Right ventricle myocardium inferior (tissue), 1 donor: ENCODE measurements at places on chromosomes 5 and 9. TPM values are rescaled to one million over a fixed set of nuclear protein-coding genes. Genes with fewer than 3 reads are reported as not detected.

The KCNV2 gene
- not detected for total RNA-seq

The SHROOM1 gene
- total RNA-seq = 5.0 TPM

The CENPP gene
- 3.3 TPM for total RNA-seq

The BSPRY gene
- total RNA-seq = 0.35 TPM

DNA sequence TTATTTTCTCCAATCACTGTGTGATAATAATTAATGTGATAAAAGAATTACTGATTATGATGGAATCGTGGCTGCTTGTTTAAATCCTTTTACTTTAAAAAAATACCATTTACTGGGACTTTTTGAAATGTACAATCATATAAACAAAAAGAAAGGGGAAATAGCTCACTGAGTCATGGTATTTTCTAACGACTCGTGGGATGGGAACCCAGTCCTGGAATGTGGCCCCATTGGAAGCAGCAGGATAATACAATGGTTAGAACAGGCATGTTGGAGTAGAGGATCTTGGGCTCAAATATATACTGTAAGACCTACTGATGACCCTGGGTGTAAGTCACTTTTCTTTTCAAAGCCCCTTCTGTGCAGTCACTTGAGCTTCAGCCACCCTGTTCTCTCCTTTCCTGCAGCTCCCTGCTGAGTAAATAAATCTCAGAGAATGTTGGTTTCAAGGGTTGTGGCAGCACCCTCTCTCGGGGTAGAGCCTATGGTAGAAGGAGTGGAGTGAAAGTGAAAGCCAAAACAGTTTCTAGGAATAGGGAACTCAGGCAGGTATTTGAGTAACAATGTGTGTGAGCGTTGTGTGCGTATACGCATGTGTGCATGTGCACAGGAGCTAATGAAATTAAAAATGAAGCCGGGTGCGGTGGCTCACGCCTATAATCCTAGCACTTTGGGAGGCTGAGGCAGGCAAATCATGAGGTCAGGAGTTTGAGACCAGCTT is 40.8 kb upstream of the LARP1 start:
- DNase-seq = no peak

DNA sequence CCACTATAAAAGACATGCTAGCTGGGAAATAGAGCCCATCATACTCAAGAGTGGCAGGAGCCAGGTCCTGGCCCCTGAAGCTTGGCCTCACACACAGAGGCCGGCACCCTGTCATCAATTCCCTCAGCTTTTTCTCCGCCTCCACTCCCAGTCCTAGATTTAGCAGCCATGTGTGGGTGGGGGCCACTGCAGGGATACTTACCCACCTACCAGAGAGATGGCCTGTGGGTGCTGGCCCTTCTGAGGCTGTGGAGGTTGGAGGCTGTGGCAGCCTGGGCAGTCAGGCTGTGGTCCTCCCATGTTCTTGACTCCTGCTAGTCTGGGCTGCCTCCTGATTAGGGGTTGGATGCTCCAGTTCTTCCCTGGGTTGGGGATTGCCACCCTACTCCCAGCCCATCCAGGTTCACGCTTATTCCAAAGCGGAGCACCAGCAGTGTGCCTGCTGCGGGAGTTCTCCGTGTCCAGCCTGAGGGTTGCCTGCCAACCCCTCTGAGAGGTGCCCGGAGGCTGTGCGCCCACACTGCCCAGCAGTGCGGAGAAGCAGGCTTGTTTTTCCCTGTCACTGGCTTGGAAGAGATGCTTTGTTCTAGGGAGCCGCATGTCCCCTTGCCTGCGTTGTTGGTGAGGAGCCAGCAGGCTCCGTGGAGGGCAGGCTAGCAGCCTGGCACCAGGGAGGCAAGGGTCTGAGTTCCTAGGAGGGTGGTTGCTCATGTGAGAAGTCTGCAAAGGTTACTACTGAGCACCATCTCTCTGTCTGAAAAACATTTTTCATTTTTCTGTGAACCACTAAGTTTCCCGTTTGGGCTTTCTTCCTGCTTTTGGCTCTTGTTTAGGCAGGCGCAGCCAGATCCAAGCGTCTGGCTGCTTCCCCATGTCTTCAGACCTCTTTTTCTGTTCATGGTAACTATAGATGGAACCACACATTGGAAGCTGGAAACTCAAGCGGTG is 7.5 kb downstream of the SLC22A5 start:
- DNase-seq = no peak

DNA sequence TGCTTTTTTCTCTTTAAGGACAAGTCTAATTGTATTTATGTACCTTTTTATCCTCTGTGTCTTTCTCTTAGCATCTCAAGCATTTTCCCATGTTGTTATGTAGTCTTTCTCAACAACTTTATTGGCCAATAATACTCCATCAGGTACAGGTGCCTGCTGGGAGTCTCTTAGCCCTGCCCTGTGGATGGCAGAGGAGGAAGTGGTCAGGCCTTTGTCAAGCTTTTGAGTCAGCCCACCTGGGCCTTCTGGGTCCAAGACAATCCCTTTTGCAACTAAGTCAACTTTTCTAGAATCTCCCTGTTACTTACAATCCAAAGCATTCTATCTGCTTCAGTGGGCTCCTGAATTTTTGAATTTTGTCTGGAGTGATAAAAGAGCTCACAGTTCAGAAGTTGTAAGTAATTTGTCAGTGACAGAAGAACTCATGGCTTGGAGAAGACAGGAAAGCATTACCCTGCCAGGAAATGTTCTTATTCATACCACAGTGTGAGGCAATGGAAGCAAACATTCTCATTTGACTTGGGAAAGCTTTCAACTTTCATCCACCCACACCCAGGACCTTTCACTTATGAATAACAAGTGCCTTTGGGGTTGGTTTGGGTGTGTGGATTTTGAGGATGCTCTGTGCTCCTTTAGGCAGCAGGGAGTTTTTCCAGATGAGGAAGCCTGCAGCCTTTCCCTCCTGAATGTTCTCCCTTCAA is 200.0 kb upstream of the S1PR3 start:
- peak; percentile 32 for DNase-seq

DNA sequence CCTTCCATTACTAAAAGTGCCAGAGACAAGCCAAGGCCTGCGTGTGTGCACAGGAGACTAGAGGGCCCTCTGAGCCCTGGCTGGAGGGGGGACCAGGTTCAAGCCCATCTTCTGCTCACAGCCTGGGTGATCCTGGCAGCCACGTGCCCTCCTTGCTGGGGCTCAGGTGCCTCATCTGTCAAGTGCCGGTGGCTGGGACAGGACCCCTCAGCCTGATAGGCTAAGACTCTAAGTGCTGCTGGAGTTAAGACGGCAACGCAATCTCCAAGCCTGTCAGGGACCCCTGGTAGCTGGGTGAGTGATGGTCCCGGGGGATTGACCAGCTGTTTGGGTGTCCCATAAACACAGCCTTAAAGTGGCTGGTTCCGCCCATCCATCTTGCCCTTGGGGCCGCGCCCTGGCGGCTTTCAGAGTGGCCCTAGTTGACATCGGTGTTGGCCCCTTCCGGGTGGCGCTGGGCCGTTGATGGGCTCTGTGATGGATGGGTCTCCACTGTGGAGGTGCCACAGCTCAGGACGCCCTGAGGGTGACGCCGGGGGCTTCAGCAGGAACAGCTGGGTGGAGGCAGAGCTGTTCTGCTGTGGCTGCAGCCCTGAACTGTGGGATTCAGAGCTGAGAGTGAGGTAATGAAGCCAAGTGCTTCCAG is 136.2 kb downstream of the BARX1 start:
- DNase-seq = no peak

DNA sequence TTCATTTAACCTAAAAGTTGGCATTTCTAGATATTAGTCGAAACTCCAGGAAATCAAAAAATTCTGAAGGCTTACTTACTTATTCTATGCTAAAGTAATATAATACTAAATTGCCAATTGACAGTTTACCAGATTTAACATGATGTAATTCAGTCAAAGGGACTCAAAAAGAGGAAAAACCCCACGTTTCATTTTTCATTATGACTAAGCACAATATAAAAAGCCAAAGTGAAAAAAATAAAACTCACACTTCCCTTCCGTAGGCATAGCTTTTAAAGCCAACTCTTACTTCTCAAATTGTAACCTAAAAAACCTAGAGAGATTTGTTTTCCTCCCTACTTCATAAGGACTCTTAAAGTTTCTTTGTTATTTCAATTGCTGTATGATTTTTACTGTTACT is 146.6 kb downstream of the RAPGEF6 start:
- DNase-seq = no peak

- no peak for DNase-seq
Observed at GRCh38 chr5:116772806-116773205, 198.2 kb upstream of the SEMA6A start.

- DNase-seq = no peak
Observed at GRCh38 chr5:2170761-2171160, 288.0 kb upstream of the IRX4 start.

- no peak for DNase-seq
Observed at GRCh38 chr9:31799953-31800609, 584.4 kb upstream of the ACO1 start.

- no peak for DNase-seq
Observed at GRCh38 chr5:57219386-57219785, 45.5 kb downstream of the GPBP1 start.

GRCh38 chr9:37827483-37828165 is 27.0 kb downstream of the DCAF10 start:
- no peak for DNase-seq

- DNase-seq = no peak
Observed at GRCh38 chr5:40502736-40503135, 177.0 kb upstream of the PTGER4 start.

DNA sequence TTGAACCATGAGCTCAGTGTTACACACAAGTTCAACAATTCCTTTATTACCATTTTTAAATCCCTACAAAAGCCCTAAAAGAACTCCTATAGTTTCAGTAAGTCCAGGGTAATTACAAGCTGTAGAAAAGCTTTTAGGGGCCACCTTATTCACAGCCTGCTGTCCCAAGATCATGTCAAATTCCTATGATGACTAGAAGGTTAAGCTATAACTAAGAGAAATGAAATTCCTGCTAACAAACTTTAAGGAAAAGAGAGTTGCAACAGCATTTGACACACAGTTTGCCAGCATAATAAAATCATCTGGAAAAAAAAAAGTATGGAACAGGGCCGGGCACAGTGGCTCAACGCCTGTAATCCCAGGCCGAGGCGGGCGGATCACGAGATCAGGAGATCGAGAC is 31.5 kb downstream of the TMEM245 start:
- DNase-seq = no peak

GRCh38 chr5:147359101-147359500 is 124.3 kb downstream of the STK32A start:
- no peak for DNase-seq

DNA sequence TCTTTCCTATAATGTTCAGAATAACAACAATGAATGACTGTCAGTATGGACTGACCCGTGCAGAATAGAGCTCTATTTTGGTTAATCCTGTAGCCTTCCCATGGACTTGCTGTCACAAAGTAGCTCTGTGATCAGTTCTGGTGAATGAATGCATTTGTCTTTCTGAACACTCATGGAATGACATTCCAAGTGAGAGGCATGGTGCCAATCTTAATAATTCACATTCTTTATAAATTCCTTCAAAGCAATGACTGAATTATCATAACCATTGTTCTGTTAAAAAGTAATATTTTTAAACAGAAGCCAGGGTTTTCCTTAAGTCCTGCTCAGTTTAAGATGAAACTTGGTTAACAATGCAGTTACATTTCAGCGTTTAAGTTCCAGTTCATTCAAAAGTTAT is 360.5 kb downstream of the ICE1 start:
- no peak for DNase-seq

GRCh38 chr5:134647750-134648424 is 698 bp upstream of the SEC24A start:
- no peak for DNase-seq

GRCh38 chr5:124773315-124774311 is 27.2 kb upstream of the ZNF608 start:
- no peak for DNase-seq
